ENCODE measurements at places on chromosomes 2 and 18.

- no peak for DNase-seq
These were observed 19.0 kb upstream of the ESPNL start for GRCh38 chr2:238081150-238081549.

DNA sequence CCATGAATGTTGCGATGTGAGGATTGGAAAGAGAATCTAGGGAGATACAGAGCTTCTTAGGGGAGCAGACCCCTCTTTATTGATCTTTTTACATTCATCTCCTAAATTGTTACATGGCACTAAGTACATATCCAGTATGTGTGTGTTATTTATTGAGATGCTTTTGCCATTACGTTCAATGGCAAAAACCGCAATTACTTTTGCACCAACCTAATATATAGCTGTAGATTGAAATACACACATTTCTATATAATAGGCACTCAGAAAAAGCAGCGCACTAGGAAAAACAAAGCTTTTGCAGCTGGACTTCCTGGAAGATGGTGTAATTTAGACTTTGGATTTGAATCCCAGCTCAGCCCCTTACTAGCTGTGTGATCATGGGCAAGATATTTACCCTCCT is 849.4 kb downstream of the SLC4A3 start:
- no peak for DNase-seq

DNA sequence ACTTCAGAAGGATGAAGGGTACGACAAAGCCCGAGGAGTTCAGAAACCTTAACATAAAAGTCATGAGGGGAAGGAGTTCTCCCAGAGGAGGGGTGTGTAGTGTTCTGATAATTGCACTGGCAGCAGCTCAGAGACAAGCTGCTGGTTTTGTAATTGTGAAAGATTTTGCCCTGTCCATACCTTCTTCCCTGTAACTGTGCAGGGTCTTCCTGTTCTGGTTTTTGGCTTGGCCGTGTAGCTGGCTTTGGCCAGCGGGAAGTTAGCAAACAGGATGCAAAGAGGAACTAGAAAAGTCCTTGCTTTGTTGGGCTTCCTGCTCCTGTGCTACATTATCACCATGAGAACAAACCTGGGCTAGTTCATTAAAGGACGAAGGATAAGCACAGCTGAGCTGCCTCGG is 160.8 kb downstream of the LPIN1 start:
- no peak for DNase-seq

DNA sequence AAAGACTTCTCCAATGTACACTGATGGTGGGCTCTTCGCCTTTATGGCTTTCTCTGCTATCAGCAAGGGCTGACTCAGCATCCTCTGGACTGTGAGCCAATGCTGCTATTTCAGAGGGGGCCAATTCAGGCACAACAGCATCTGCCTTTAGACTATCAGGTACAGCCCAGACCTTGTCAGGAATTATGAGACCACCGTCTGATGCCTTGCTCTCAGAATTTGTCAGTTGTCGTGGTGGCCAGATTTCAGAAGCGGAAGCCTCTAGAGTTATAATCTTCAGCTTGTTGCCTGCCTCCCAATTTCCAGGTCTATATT is 92.7 kb downstream of the ALPK2 start:
- no peak for DNase-seq

- DNase-seq: no peak
These were observed 295.0 kb upstream of the HDAC4 start for GRCh38 chr2:239695728-239696240.

GRCh38 chr2:133635131-133635530 is 66.9 kb upstream of the NCKAP5 start:
- no peak for DNase-seq

DNA sequence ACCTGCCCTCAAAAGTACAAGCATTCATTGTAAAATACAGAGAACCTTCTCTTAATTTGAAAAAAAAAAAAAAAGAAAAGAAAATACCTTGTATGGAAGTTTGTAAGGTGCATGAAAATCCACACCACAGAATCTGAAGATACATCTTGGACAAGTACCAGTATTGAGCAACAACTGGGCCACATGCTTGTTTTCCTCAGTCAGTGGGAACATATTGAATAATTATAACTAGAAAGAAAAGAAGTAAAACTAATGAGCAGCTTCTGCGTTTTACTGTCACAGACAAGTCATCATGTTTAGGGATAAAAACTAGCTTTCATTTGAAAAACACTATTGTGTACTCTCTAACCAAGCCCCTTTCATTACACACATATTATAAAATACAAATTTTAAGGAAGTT is 5.8 kb upstream of the PEX13 start:
- DNase-seq: no peak

- DNase-seq: no peak
These were observed 100.9 kb upstream of the SERTAD2 start for GRCh38 chr2:64754570-64754969.

GRCh38 chr2:237868631-237869342 is 9.4 kb downstream of the RAMP1 start:
- DNase-seq: no peak

GRCh38 chr2:222424276-222424728 is at the start of gene SGPP2:
Gene SGPP2 (plus strand): TSS chr2:222424543. CDS start chr2:222424603, 60 bp downstream.
- no peak for DNase-seq

DNA sequence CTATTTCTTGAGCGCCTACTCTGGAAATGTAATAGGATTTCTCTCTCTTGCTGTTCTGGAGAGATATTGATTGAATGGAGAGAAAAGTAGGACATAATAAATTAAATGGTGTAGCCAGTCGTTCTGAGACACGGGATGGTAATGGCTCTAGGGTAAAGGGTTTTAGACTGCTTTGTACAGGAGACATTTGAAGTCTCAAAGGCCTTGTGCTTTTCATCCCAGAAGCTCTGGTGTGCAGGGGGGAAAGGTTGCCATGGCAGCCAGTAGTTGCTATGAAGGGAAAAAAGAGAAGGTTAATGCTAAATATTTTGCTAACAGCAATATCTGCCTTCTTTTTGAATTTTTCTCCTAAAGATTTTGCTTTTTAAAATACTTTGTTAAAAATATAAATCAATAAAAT is 359.3 kb downstream of the RIT2 start:
- DNase-seq: no peak

- DNase-seq: no peak
These were observed 54.9 kb downstream of the DSC3 start for GRCh38 chr18:30987467-30988241.

DNA sequence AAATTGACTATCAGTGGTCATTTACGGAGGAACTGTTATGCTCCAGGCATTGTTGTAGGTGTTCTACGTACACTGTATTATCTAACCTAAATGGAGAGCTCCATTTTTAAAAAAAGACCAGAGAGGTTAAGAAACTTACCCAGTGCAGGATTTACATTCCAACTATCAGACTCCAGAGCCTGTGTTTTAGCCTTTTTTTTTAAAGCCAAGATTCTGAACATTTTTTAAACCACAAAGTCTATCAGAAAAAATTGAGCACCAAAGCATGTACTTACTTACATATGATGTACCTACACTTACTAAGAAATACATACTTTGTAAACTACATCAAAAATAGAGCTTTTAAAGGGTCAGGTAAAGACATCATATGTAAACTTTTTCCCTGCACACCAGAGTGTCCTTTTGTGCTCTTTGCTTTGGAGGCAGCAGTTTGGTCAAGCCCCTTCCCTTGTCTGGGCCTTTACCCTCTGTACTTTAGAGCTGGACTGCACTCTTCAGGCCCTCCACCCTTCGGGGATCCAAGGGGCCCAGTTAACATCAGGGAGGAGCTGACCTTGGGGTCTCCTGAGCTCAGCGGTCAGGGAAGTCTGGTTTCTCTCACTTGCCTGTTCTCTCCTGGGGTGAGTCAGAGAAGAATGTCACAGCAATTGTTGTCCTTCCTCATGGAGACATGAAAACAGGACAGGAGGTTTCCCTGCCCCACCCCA is 58.4 kb downstream of the ITGB1BP1 start:
- no peak for DNase-seq

DNA sequence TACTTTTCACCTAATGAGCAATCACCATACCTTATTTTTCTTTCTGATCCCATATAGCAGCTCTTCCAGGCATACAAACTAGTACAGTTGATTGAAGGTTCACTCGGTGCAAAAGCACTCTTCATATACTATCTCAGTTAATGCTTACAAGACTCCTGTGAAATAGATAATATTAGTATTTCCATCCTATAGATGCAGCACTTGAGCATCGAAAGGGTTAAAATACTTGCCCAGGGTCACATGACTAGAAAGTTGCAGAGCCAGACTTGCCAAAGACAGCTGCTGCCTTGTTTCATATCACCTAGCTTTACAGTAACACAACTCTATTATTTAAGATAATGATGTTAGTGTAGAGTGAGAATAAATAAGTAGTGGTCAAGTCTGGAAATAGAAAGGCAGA is 466.0 kb upstream of the TNP1 start:
- no peak for DNase-seq

DNA sequence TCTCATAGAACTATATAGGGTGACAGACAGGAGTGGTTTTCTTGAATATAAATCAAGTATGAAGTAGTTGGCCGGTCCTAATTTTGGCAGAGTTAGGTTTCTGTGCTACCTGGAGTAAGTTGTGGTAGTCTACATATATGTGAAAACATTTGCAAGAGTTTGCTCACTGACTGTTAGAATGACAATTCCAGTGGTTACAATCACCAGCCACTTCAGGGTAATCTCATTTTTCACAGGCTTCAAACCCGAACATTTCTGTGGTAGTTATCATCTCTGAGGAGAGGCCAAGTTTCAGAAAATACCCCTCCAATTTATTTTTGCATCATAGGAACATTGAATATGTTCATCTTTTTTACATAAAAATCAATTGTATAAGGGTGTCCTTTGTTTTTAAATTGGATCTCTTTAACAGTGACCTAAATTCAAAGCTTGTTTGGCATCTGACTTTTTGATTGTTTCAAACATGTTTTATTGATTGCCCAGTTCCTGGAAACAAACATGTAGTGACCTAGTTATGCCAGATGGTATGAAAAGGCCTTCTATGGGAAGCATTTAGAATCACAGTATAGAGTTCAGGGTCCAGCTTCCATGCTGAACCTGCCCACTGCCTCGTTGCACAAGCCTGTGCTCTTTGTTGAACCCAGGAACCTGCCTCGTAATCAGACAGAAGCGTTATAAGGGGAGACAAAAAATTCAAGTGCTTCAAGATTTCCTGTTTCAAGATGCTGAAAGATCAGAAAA is 250.6 kb downstream of the LTBP1 start:
- DNase-seq: no peak

- no peak for DNase-seq
These were observed 190.0 kb downstream of the SEPTIN10 start for GRCh38 chr2:109423556-109424359.

DNA sequence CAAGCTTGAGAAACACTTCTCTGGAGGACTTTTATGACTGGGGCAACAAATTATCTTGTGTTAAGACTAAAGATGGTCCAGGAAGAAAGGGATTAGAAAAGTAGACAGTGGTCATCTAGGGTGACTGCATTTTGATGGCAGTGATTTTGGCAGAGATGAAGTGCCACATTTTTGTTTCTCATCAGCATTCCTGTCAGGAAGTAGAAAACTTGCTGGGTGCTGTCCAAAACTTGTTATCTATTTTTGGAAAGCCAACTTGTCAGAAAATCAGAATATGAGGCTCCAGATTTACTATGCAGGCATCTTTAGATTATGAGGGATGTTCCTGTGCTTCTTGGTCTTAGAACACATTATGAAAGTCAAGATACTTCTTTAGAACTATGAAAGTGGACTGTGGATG is 29.0 kb upstream of the CALCRL start:
- DNase-seq: no peak

- DNase-seq: no peak
These were observed 142.7 kb downstream of the CDH20 start for GRCh38 chr18:61475931-61476330.

DNA sequence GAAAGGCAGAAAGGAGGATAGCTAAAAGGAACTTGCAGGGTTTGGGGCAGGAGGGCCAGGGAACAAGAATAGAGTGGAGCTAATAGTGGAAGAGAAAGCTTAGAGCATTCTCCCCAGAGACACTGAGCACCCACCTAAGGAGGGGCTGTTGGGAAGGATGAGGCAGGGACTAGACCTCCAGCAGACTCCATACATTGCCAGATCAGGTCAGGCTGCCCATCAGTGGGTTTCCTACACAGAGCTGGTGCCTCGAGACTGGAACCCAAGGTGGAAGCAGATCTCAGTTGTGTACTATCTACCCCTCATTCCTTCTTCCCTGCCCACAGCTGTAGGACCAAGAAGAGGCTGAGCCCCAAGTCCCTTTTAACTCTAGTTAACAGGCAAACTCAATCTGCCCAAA is 148.5 kb downstream of the ZFP36L2 start:
- no peak for DNase-seq

DNA sequence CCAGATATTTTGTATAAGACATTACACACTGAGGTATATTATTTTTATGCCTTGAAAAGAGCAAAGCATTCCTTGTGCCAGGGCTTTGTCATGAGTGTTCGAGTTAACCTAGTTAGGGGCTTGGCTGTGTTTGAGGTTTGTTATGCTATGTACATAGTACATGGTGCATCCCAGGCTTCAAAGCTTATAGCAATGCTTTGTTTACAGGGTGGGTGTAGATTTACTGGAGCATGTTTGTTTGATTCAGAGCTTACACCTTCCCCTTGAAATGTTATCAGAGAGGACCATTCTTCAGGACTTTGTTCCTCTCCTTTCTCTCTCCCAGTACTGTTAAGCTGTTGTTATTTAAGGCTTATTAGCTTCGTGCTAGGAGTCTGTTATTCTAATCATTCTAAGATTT is 738.7 kb upstream of the LRRTM4 start:
- no peak for DNase-seq

- DNase-seq: no peak
These were observed 65.6 kb downstream of the STK39 start for GRCh38 chr2:168181825-168182224.

DNA sequence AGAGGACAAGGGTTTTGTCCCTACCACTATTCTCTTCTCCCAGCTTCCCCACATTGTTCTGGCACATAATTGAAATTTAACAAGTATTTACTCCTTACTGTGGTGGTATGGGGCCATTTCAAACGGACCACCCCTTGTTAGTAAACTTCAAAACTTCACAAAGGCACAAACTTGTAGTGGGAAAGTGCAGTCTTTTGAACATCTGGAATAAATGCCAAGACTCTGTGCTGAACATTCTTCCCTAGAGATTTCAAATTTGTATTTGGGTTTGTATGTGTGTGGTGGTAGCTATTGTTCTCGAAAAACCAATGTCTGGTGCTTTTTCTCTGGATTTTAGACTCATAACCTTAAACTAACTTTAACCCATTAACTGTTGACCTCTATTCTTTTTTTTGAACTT is 151.6 kb downstream of the NRP2 start:
- no peak for DNase-seq

DNA sequence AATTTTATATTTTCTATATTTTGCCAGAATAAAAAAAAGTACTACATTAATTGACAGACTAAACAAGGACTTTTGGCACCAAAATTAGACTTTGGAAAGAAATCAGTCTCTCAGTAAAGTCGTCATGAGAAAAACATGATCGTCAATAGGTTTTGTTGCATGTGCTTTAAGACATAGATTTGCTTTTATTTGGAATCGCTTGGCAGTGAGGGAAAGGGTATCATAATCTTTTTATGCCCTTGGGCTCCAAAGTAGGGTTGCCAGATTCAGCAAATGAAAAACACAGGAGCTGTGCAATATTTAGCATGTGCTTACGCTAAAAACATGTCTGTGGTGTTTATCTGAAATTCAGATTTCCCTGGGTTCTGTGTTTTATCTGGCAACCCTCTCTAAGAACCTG is 177.6 kb downstream of the LAMA1 start:
- no peak for DNase-seq

Data from amniotic stem cell (primary cell).